Activated T-cell treated with anti-CD3 and anti-CD28 coated beads for 4 hours (primary cell): ENCODE measurements at places on chromosomes 5 and 9.
A peak's percentile ranks its signal among the peaks of the same experiment; 100 is the strongest.

DNA sequence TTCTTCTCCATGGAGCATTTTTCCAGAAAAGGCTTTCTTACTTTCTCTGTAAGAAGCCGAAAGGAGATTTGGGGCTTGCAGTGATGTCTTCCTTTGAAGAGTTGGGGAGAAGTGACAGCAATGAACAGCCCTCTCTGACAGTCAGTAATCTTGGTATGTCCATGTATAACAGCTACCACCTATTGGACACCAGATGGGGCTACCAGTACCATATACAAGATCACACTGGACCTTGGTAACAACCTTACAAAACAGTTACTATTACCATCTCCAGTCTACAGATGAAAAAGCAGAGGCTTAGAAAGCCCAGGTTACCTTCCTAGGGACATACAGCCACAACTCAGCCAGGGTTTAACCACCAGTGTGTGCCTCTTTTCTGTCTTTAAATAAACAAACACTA, 272.7 kb upstream of the TRPC7 start:
- DNase-seq, result no peak

- DNase-seq, result no peak
Observed at GRCh38 chr5:111404270-111404769, 108.0 kb downstream of the STARD4 start.

DNA sequence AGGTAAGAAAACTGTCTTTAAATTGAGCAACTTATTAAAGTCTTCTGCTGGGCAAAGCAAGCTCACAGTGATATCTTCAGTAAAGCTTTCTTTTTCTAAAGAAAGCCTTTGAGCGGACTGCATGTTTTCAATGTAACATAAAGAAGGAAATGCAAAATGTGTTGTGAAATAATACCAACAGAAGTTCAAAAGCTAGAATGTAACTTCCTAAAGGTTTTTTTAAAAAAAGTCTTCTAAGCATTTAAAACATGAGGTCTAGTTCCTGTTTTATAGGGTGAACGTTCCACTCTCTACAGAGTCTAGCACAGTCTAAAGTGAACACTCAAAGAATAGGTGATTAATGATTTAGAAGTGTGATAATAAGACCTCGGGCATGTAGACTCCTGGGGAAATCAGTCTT, 62.9 kb downstream of the DENND1A start:
- DNase-seq, result no peak

GRCh38 chr5:98772415-98773213, 849 bp upstream of the RGMB start:
- peak; percentile 40 for DNase-seq

GRCh38 chr9:109087795-109088194, 32.0 kb downstream of the TMEM245 start:
- DNase-seq, result no peak

- no peak for DNase-seq
Observed at GRCh38 chr9:38012767-38013450, 56.1 kb downstream of the SHB start.

DNA sequence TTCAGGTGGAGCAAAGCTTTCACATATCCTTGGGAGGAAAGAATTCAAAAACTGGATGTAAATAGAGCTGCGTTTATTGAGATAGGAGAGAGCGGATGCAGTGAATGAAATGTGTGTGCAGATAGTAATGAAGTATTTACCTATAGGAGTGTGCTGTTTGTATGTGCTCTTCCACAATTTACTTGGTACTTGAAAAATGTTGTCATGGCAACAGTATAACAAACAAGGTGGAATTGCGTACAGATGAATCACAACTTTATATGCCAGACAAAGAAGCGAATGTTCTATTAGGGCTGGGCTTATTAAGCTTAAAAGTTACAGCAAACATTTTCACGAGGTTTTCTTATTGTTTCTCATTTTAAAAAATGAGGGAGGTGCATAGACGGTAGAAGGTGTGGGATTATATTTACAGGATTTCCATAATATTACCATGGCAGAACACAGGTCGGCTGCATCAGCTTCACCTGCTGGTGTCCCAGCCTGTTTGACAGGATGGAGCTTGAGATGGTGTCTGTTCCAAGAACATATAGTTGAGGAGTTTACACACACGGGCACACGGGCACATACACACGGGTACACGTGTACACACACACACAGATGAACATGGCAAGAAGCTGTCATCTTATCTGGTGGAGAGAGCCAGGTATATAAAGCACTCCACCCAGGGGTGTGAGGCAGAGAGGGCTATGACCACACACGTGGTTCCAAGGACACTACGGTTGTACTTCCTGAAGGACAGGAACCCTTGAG, 155.7 kb downstream of the RMI1 start:
- DNase-seq, result no peak

DNA sequence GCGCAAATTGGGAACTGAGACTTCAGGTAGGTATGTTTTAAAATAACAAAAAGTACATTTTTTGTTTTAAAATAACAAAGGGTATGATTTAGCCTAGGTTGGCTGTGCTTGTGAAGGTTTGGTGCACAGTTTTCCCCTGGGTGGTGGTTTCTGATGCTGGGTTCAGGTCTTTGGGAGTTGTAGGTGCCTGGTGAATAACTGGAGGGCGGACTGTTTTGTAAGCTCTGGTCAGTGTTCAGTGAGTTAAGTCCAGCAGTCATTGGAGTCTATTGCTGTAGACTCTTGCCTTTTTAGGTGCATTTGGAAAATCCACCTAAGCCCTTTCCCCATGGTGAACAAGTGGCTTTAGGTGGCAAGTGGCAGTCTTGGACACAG, 43.9 kb downstream of the RAI14 start:
- no peak for DNase-seq

GRCh38 chr5:40716000-40716399, 36.3 kb downstream of the PTGER4 start:
- no peak for DNase-seq

DNA sequence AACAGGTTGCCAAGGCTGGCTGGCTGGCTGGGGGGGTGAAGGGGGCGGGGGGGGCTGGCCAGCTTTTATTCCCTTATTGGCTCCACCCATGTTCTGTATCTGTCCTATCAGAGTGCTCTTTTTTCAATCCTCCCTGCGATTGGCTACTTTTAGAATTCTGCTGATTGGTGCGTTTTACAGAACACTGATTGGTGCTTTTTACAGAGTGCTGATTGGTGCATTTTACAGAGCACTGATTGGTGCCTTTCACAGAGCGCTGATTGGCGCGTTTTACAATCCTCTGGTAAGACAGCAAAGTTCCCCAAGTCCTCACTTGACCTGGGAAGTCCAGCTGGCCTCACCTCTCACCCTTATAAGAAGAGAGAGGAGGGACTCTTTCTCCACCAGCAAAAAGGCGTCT, 175.9 kb downstream of the ERCC6L2 start:
- DNase-seq, result no peak

- no peak for DNase-seq
Observed at GRCh38 chr5:17178373-17178675, 39.1 kb upstream of the BASP1 start.

DNA sequence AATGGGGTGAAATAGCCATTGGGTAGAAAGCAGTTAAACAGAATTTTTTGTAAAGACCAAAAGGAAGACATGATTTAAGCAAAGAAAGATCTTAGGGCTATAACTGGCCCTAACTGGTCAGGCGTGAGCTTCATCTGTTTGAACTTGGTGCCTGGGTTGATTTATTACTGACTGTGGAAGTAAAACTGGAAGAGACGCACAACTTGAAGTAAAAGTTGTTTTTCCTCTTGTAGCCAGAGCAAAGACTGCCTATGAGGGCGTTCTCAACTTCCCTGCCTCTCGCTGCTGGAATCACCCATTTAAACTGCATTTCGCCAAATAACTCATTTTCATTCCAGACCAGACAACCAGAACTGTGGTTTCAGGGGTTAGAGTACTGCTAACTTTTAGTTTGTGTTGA, 1.5 kb downstream of the THBS4 start:
- no peak for DNase-seq

DNA sequence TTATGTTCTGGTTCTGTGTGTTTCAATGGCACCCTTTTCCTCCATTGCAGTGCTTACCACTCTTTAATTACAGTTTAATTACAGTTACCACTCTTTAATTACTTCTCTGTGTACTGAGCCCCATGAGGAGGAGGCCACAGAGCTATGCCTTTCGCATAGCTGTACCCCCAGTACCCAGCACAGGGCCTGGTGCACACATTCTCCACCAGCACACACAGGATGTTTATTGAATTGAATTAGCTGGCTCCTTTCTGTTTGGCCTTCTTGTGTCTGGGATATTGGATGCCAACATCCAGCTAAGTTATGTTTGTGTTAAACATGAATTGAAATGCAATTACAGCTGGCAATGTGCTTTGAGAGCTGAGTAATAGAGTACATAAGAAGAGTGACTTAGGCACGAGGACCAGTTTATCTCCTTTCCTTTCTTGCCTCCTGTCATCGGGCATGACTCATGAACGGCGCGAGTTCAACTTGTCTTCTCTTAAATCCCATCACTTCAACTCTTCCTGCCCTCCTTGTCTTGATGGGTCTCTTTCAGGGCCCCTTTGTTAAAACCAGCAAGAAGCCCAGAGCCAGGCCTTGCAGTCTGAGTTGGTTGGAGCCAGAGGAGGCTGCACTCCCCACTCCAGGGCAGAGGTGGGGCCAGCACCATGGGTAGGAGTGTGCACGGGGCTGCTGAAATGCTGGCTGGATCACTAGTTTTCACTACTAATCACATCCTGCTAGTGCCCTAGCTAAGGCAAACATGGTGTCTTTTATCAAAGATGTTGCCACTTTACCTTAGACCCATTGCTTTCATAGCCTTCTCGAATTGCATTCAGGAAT, 37.4 kb downstream of the MVB12B start:
- no peak for DNase-seq

DNA sequence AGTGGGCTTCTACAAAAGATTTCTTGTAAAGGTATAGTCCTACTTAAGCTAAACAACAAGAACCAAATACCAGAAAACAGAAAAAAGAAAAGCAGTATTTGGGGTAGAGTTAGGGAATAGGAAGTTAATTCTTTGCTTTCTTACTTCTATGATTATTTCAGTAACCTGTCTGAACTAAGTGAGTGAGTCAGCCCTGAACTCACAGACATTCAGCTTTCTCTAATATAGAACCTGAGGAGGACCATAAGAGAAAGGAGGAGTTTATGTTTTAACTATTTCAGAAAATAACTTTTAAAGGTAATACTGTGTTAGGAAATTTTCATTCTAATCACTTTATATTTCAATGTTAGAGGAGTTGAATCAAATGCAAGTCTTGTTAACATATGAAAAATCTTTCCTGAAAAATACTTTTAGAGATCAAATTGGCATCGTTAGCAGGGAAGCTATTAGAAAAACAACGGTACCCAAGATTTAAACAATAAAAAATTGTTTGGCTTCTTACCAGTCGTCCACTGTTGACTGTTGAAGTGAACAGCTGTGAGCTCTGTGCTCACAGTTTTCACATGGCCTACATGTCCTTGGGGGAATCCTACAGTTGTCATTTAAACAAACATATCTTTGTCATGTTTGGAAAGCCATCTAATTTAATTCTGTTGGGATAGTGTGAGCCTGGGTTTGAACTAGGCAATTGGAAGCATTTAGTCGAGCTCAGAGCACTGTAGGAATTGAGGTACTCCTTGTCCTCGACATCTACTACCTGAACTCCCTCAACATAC, 19.9 kb upstream of the ZFAND5 start:
- DNase-seq, result no peak

DNA sequence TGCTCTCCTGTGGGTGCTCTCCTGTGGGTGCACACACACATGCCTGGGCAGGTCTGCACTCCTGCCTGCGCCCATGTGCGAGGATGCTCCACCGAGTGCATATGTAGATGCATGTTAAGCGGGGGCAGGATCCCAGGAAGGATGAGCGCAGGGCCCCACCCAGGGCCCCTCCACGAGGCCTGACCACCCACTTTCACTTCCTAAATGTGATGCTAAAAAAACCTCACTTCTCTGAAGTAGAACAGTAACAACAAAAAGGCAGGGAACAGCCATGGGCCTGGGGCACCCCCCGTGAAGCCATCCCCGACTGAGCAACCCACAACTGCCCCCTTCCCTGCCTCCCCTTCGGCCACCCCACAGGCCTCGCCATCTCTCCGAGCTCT, 48.2 kb upstream of the SARDH start:
- no peak for DNase-seq

GRCh38 chr5:131364507-131365050, 100.7 kb downstream of the CDC42SE2 start:
- no peak for DNase-seq

- DNase-seq, result no peak
Observed at GRCh38 chr9:116066221-116066620, 87.4 kb upstream of the PAPPA start.

- no peak for DNase-seq
Observed at GRCh38 chr9:38106488-38106887, 37.5 kb upstream of the SHB start.

- DNase-seq, result no peak
Observed at GRCh38 chr9:108138516-108138915, 648.9 kb upstream of the KLF4 start.

- DNase-seq, result no peak
Observed at GRCh38 chr9:3475300-3476020, 50.3 kb downstream of the RFX3 start.

GRCh38 chr9:108271236-108271635, 584.5 kb downstream of the ACTL7B start:
- no peak for DNase-seq
